ENCODE measurements at places on chromosomes 1 and 21. TPM values are rescaled to one million over a fixed set of nuclear protein-coding genes. Genes with fewer than 3 reads are reported as not detected.

DNA sequence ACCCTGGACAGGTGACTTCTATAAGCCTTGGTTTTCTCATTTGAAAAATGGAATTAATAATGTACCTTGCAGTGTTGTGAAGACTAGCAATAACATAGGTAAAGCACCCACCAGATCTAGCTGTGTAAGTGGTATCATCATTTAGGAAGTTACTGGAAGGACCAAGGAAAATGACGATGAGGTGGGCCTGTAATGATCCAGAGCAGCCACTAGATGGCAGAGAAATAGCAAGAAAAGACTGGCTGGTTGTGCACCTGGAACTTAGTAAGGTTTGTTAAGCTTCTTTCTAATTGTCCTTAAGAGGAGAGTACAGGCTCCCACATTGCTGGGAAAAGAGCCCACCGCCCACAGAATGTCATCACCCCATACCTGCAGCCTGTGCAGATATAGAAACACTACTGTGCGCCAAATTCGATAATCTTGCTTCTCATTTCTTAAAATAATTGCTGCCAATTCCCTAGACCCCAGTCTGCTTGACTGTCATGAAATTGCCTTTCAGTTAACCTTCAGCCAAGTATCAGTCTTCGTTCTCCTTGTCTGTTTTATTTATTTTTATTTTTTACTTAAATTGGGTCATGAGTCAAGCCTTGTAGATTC is 37.2 kb downstream of the WNT4 start:
- peak; percentile 76 for DNase-seq
- H3K27ac ChIP-seq: no peak overlapping the region
- no peaks in the 10 kb centered on the region for H3K36me3 ChIP-seq
- H3K4me1 ChIP-seq: no peaks in the 10 kb centered on the region
- no peaks in the 10 kb centered on the region for H3K27me3 ChIP-seq

GRCh38 chr1:111973150-111973790 is 16.2 kb downstream of the KCND3 start:
- H3K36me3 ChIP-seq: no peaks in the 10 kb centered on the region
- H3K27me3 ChIP-seq: peaks cover 76% of the 10 kb centered on the region
- no peak overlapping the region for H3K27ac ChIP-seq
- no peak overlapping the region for H3K4me3 ChIP-seq
- H3K4me1 ChIP-seq: peaks cover 3% of the 10 kb centered on the region

- H3K27me3 ChIP-seq: no peaks in the 10 kb centered on the region
- H3K4me3 ChIP-seq: no peak overlapping the region
- H3K4me1 ChIP-seq: no peaks in the 10 kb centered on the region
- no peaks in the 10 kb centered on the region for H3K36me3 ChIP-seq
These were observed 1242.1 kb downstream of the PLA2G4A start for GRCh38 chr1:188070848-188071247.

- peaks cover 16% of the 10 kb centered on the region for H3K4me1 ChIP-seq
- no peak overlapping the region for H3K27ac ChIP-seq
- no peaks in the 10 kb centered on the region for H3K27me3 ChIP-seq
- H3K36me3 ChIP-seq: peaks cover 12% of the 10 kb centered on the region
- no peak for DNase-seq
- H3K4me3 ChIP-seq: no peak overlapping the region
These were observed 2.8 kb downstream of the MRTO4 start for GRCh38 chr1:19254416-19254815.

- H3K4me3 ChIP-seq: no peak overlapping the region
- no peak overlapping the region for H3K27ac ChIP-seq
- no peaks in the 10 kb centered on the region for H3K27me3 ChIP-seq
- no peaks in the 10 kb centered on the region for H3K36me3 ChIP-seq
- no peak for DNase-seq
- no peaks in the 10 kb centered on the region for H3K4me1 ChIP-seq
These were observed 20.3 kb downstream of the RNASEL start for GRCh38 chr1:182568647-182569284.

DNA sequence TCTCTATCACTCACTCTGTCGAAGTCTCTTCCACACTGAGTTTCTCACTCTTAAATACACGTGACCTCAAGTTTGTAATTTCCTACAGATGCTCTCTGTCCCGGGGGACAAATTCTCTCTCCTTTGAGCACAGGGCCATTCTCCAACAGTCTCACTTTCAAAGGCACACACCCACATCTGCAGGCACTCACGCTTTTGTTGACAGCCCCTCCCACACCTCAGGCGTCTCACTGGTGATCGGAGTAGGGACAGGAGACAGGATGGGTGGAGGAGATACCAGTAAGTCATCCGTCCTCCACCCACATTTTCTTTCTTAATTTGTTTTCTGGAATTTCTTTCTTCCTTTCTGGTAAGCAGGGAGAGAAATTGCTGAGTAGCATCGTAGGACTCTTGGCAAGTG is 40.6 kb upstream of the GREM2 start:
- H3K27me3 ChIP-seq: no peaks in the 10 kb centered on the region
- no peak for DNase-seq
- no peaks in the 10 kb centered on the region for H3K36me3 ChIP-seq
- H3K27ac ChIP-seq: no peak overlapping the region
- H3K4me1 ChIP-seq: no peaks in the 10 kb centered on the region

DNA sequence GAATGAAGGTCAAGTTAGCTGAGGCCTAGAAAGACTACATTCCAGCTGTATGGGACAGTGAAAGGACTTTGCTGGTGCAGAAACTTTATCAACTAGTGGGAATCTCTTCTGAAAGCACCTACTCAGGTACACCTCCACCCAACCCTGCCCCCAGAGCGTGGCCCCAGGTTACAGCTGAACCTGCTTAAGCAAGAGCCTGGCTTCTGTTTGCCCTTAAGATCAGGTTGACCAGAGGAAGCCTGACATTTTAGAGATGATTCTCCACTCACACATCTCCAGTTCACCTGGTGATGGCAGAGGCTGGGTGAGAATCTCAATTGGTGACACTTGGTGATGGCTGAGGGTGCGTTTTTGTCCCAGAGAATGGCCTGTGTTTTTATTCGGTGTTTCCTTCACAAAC is 24.0 kb downstream of the ELAPOR1 start:
- H3K36me3 ChIP-seq: no peaks in the 10 kb centered on the region
- H3K27ac ChIP-seq: no peak overlapping the region
- H3K4me3 ChIP-seq: no peak overlapping the region
- H3K27me3 ChIP-seq: no peaks in the 10 kb centered on the region
- H3K4me1 ChIP-seq: no peaks in the 10 kb centered on the region

- H3K27me3 ChIP-seq: no peaks in the 10 kb centered on the region
- no peaks in the 10 kb centered on the region for H3K36me3 ChIP-seq
- DNase-seq: no peak
- H3K4me1 ChIP-seq: no peaks in the 10 kb centered on the region
These were observed 63.6 kb upstream of the ERG start for GRCh38 chr21:38561613-38562581.

GRCh38 chr1:199310708-199311107 is 671.9 kb downstream of the PTPRC start:
- H3K4me1 ChIP-seq: no peaks in the 10 kb centered on the region
- no peak overlapping the region for H3K27ac ChIP-seq
- no peak overlapping the region for H3K4me3 ChIP-seq
- H3K36me3 ChIP-seq: no peaks in the 10 kb centered on the region

DNA sequence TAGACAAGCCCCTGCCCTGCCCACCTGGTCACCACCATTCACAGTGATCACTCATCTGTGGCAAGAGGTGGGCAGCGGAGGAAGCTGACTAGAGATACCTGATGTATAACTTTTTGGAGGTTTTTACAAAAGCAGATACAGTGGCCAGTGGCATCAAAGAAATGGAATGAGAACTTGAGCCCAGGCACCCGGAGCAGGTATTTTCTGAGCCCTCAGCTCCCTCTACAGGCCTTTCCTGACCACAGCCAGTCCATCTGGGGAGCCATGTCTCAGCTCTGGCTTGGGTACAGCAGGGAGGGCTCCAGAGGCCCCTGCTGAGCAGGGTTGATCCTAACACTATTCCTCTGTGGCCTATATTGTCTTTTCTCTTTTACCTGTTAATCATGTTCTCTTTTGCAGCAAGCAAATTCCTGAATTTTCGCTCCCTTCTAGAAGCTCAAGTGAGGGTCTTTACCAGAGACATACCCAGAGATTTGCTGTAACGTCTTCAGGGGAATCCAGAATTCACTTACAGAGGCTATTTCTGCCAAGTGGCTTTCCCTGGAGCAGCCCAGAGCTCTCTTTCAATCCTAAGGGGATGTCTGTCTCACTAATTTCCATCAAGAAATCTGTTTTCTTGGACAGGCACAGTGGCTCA is 27.3 kb downstream of the GPR157 start:
- peaks cover 16% of the 10 kb centered on the region for H3K36me3 ChIP-seq
- no peaks in the 10 kb centered on the region for H3K27me3 ChIP-seq

- no peaks in the 10 kb centered on the region for H3K27me3 ChIP-seq
- no peak for DNase-seq
- H3K27ac ChIP-seq: no peak overlapping the region
- no peaks in the 10 kb centered on the region for H3K4me1 ChIP-seq
These were observed 135.3 kb upstream of the KCNK1 start for GRCh38 chr1:233478611-233479010.

DNA sequence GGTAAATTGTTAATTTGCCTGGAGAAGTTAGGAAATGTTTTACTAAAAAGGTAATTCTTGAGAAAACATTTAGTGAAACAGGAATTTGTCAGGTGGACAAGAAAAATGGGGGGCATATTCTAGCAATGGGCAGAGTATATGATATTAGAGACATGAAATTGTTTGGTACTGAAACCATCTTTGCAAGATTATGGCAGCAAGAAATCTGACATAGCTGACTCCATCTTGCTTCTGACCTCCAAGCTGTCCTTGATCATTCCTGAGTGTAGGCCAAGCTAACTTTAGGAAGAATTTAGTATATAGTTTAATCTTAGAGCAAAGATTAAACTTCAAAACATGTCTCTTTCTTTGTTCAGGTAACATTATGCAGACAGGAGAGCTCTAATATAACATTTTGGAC is 14.0 kb upstream of the SAMSN1 start:
- H3K4me1 ChIP-seq: no peaks in the 10 kb centered on the region
- H3K36me3 ChIP-seq: no peaks in the 10 kb centered on the region
- no peak overlapping the region for H3K4me3 ChIP-seq
- no peaks in the 10 kb centered on the region for H3K27me3 ChIP-seq
- no peak overlapping the region for H3K27ac ChIP-seq
- no peak for DNase-seq

DNA sequence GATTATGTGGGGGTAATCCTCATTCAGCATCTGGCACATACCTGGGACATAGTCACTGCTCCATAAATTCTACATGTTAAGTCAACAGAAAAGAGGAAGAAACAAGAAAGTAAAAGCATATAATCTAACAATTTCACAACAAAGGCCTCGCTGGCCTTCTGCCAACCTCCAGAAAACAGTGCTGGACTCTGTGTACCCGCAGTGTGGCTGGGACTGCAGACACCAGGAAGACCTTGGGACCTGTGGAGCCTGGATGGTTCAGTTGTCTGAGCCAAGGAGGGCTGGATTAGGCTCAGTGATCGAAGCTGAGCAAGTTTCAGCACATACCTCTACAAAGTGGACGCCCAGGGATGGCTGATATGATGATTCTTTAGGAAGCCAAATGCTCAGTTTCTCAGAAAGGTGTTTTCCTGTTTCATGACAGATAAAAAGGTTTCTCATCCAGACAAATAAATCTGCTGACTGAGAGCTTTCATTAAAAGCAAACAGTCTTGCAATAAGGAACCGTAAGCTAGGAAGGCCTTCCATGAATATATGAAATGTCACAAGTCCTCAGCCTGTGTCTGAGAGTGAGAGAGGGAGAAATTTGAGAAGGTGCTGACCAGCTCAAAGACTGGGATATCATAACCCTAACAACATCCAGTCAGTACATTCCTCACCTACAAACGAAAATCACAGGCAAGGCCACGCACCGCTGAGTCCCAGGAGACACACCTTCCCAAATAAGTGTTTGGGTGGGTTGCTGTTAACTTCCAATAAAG is 48.4 kb downstream of the CAPZB start:
- no peaks in the 10 kb centered on the region for H3K36me3 ChIP-seq
- peak overlapping the region; percentile 22 for H3K27ac ChIP-seq
- DNase-seq: peak; percentile 83
- H3K4me3 ChIP-seq: no peak overlapping the region

DNA sequence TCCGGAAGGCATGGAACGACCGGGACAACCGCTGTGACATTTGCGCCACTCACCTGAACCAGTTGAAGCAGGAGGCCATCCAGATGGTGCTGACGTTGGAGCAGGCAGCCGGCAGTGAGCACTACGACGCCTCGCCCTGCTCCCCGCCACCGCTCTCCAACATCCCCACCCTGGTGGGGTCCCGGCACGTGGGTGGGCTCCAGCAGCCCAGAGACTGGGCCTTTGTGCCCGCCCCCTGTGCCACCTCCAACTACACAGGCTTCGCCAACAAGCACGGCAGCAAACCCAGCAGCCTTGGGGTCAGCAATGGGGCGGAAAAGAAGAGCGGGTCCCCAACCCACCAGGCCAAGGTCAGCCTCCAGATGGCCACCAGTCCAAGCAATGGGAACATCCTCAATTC is 212.1 kb downstream of the KIF26B start:
- no peak for DNase-seq
- peaks cover 36% of the 10 kb centered on the region for H3K4me1 ChIP-seq
- no peaks in the 10 kb centered on the region for H3K27me3 ChIP-seq

GRCh38 chr21:31283025-31283424 is 61.0 kb downstream of the TIAM1 start:
- H3K27ac ChIP-seq: no peak overlapping the region
- no peak overlapping the region for H3K4me3 ChIP-seq
- no peak for DNase-seq
- no peaks in the 10 kb centered on the region for H3K36me3 ChIP-seq
- no peaks in the 10 kb centered on the region for H3K27me3 ChIP-seq

GRCh38 chr1:71157151-71157550 is 76.3 kb upstream of the ZRANB2 start:
- no peak for DNase-seq
- H3K4me3 ChIP-seq: no peak overlapping the region
- no peaks in the 10 kb centered on the region for H3K4me1 ChIP-seq

DNA sequence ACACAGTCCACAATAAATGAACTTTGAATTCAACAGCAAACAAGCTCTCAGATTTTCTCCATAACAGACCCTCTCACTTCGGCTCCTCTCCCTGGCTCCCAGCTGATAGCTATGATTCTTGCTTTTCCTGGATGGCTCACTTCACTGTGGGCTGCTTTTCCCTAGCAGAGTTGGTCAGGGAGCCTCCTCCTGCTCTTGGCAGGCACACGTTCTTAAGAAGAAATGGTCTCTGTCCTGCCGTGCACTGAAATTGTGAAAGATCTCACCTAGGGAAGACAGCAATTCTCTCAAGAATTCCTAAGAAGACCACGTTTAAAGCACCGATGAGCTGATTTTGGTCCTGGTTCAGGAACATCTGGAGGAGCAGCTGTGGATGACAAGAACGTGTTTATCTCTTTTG is 148.5 kb upstream of the KCNK2 start:
- no peaks in the 10 kb centered on the region for H3K36me3 ChIP-seq
- no peaks in the 10 kb centered on the region for H3K4me1 ChIP-seq
- no peak overlapping the region for H3K27ac ChIP-seq
- H3K4me3 ChIP-seq: no peak overlapping the region

The KCNK1 gene
- 8.5 TPM for polyA plus RNA-seq

The OVAAL gene
- polyA plus RNA-seq: 2.5 TPM

The AMY1C gene
- not detected for polyA plus RNA-seq

The SPRR2E gene
- polyA plus RNA-seq: not detected

The AKT3 gene
- 7.7 TPM for polyA plus RNA-seq

The ZBTB8A gene
- 4.4 TPM for polyA plus RNA-seq

The TRIM45 gene
- 15.9 TPM for polyA plus RNA-seq

The LAMB3 gene
- not detected for polyA plus RNA-seq

Measured in cardiac muscle cell (in vitro differentiated cells and primary cell).